RWPE2 (cell line): ENCODE measurements at places on chromosomes 4 and X.
A peak's percentile ranks its signal among the peaks of the same experiment; 100 is the strongest.

- no peak for DNase-seq
Measured at GRCh38 chr4:52950226-52950625, 88.1 kb downstream of the RASL11B start.

- no peak for DNase-seq
Measured at GRCh38 chr4:15354371-15355297, 73.2 kb upstream of the C1QTNF7 start.

- DNase-seq: no peak
Measured at GRCh38 chr4:101019941-101020401, 327.4 kb downstream of the PPP3CA start.

DNA sequence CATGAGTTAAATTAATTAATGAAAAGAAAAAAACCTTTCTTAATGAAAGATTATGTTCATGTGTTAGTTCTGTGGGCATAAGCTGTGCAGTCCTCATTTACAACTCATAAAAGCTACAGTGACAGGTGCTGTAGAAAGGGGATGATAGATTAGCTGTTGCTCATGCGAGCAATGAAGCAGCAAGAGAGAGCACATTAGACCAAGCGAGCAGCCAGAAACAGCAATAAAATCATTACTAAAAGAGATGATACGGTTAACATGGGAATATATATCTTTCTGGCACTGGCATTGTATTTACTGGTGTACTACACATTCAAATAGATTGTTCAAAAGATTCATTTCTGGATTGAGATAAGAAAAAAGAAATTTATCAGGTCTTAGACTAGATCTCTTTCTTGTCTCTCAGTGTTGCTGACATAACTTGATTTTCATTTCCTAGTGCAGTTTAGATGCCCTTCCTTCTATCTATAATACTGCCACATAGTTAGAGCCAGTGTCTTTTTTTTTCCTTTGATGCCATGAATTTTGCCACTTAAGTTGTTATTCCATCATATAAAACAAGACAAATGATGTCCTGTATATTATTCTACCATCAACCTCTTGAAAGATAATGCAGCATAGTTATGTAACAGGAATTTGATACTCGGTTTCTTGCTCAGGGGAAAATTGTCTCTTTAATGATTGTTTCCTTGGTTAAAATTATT is 164.6 kb downstream of the BANK1 start:
- no peak for DNase-seq

DNA sequence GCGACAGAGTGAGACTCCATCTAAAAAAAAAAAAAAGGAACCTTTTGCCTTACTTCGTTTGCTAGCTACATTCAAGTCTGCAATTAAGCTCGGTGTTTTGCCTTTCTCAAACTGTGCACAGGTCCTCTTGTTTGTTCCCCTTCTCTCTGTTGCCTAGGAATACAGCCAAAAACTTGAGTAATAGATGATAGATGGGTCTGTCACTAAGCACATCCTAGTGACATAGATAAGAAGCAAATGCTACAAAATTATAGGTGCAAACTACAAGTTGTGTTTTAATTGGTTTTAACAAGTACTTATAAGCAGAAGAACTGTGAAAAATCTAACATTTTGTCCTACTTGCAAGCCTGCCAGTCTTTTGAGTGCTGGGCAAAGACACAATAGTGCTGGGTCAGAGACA is 95.2 kb downstream of the SNCA start:
- no peak for DNase-seq

GRCh38 chrX:443536-444210 is 57.0 kb upstream of the PPP2R3B start:
- DNase-seq: no peak

GRCh38 chrX:140503238-140503601 is 1.6 kb downstream of the SOX3 start:
- DNase-seq: no peak

DNA sequence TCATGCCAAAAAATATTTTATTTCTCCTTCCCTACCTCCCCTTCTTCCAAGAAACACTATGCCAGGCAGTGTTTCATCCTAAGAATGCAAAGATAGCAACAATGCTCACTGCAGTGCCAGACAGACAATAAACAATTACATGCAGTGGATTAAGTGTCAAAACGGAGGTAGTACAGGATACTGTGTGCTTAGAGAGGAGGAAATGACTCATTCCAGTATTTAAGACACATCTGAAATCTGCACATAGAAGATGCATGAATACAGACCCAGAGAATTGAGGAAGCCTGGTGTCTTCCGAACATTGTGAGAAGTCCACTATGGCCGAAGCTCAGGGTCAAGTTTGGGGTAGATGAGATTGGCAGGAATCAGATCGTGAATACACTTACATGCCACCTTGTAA is 326.4 kb downstream of the PPP3CA start:
- DNase-seq: no peak

- no peak for DNase-seq
Measured at GRCh38 chrX:80334583-80334982, 85.7 kb upstream of the TENT5D start.

GRCh38 chr4:42618023-42618422 is 38.9 kb downstream of the ATP8A1 start:
- DNase-seq: no peak

GRCh38 chr4:123298801-123299200 is 97.8 kb upstream of the SPRY1 start:
- no peak for DNase-seq

DNA sequence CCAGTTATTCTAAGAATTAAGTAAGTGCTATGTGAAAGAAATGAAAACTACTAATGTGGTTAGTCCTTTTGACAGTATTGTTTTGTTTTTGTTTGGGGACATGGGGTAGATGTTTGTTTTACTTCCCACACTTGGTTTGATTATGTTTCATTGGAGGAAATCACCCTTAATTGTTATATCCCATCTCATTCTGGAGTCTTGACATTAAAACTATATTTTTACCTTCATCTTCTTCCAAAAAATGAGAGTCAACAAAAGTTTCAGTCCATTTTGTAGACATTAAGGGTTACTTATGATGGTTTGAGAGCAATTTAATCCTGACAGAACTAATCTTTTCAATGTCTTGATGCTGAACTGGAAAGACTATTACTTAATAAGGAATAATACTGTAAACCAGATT is 108.7 kb downstream of the GPC3 start:
- DNase-seq: no peak

DNA sequence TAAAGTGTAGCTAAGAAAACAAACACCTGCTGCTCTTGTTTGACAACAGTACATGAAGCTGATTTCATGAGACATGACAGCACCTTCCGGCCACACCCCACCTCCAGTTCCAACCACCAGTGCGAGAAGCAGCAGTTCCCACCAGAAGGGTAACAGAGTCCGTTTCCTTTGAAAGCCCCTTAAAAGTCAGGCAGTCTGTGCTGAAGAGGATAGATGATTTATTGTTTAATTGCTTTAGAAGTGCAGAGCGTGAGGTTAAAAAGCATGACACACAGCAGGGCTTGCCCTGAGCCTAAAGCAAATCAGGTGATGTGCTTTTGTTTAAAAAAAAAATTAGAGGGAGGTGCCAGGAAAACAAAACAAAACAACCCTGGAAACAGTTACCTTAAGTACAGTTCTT is 82.6 kb downstream of the HADH start:
- DNase-seq: no peak

GRCh38 chr4:121053601-121054143 is 18.7 kb downstream of the NDNF start:
- no peak for DNase-seq

GRCh38 chr4:113781439-113782040 is 20.0 kb upstream of the CAMK2D start:
- DNase-seq: no peak

GRCh38 chr4:125735102-125735501 is 420.3 kb downstream of the FAT4 start:
- DNase-seq: peak; percentile 77

- no peak for DNase-seq
Measured at GRCh38 chrX:66731398-66731797, 92.5 kb upstream of the EDA2R start.

DNA sequence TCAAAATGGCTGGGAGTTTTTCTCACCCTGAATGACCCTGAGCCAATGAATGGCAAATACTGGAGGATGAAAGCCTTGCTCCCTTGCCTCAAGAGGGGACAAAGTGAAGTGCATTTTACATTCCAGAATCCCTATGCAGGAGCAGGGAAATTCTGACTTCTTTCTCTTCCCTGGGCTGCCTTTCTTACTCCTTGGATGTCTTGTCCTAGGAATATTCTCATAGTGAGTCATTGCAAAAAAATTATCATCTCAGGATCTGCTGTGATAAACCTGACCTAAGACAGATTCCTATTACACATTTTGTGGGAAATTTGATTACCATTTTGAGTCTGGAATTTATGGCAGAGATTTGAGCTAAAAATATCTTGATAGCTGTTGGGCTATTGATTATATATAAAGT is 199.9 kb downstream of the TMA16 start:
- no peak for DNase-seq

DNA sequence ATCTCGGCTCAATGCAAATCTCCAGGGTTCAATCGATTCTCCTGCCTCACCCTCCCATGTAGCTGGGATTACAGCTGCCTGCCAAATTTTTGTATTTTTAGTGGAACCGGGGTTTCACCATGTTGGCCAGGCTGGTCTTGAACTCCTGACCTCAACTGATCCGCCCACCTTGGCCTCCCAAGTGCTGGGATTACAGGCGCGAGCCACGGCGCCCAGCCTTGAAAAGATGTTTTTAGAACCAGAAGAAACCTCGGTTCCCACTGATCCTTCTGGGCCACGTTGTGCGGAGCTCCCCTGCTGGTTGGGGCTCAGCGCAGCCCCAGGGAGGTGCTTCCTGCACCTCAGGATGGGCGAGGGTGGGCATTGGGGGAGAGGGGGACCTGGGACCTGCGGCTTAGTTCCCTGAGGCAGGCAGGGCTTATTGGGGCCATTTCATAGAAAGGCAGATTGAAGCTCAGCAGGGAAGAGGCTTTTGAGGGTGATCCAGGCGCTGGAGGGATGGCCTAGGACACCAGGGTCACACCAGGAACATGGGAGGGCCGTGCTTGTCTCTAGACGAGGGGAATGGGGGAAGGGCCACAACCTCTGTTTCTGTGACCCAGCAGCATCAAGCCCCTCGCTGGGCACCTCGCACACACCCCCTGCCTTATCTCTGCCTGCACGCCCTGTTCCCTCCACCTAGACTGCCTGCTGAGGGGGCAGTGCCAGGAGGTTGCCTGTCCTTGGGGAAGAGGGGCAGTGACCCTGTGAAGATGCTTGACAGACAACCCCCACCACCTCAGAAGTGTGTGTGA is 6.3 kb upstream of the ADD1 start:
- DNase-seq: no peak

GRCh38 chrX:139924696-139925095 is 8.2 kb downstream of the ATP11C start:
- DNase-seq: no peak

DNA sequence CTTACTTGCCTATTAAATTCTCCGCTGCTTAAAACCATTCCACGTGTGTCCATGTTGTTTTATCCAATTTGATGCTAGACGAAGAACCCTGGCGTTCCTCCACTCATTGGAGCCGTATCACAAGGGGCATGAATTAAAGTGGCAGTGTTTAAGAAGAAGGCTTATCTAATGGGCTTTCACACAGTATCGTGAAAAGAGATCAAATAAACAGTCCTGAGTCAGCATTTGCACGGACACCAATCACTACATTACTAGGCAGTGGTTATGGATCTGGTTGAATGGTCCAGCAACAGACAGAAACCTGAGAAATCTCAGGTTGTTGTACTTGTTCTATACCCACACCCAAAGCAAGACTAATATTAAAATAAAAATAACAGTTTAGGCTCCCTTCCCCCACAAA is 671.6 kb downstream of the FAT4 start:
- no peak for DNase-seq

GRCh38 chrX:55524487-55524886 is 34.8 kb upstream of the USP51 start:
- DNase-seq: no peak

DNA sequence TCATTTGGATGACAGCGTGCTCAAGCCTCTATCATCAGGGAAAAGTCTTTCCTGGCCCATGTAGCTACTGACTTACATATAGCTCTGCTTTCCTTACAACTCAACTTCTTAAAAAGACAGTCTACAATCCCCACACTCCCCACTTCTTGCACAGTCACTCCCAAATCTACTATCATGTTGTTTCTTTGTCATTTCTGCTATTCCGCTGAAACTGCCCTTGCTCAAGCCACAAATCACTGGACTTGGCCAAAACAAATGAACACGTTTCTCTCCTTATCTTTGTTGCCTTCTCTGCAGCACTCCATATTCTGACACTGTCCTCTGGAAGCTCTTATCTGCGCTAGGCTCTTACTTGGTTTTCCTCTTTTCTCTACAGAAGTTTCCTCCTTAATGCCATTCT is 28.2 kb downstream of the GPRIN3 start:
- DNase-seq: no peak

- DNase-seq: no peak
Measured at GRCh38 chr4:142267101-142267500, 579.0 kb downstream of the INPP4B start.

DNA sequence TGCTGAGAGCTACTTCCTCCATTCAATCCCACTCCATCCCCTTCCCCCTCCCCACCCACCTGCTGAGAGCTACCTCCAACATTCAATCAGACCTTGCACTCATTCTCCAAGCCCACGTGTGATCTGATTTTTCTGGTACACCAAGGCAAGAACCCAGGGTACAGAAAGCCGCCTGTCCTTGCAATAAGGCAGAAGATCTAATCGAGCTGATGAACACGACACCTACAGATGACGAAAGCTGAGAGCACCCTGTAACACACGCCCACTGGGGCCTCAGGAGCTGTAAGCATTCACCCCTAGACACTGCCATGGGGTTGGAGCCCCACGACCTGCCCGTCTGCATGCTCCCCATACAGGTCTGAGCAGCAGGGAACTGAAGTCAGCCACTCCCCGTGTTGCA is 58.3 kb downstream of the TRIML1 start:
- DNase-seq: no peak

DNA sequence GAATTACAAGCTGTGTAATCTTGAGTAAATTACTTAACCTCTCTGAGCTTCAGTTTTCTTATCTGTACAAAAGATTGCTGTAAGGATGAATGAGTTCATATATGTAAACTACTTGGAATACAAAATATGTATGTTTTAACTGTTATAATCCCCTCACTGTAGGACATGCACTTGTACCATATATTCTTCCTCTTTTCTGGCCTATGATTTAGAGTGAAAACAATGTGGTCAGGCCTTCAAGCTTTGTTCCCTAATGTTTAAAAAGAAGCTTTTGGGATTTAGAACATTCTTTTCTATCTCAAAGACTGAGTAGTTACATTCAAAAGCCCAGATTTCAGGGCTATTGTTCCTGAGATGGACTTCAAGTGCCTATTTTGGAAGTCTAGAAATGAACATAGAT is 26.7 kb upstream of the GPRIN3 start:
- no peak for DNase-seq

DNA sequence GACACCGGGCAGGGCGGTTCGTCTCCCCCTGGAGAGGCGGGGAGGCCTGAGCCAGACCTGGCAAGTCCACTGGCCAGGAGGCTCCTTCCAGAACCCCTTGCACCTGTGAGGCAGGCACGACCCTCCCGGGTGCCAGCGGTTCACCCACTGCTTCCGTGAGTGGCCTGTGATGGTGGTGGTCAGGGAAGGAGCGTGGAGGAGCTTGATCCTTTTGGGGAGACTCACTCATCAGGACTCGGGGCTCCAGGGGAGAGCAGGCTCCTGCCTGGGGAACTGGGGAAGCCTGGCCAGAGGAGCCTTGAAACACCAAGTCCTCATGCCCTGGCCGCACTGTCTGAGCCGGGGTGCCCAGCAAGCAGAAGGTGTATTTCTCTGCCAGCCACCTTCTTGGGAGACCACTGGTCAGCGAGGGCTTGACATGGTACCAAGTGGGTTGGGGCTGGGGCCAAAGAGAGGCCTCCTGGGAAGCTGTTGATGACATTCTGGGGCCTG is 860 bp downstream of the FAM50A start:
- no peak for DNase-seq

GRCh38 chr4:83114576-83114975 is at the start of gene PLAC8:
PLAC8 (minus strand) TSS chr4:83114729; CDS start chr4:83107921, 6,808 bp downstream.
- no peak for DNase-seq
